ENCODE measurements at places on chromosomes 3 and 15.

- H3K27ac ChIP-seq, result no peak overlapping the region
- no peaks in the 10 kb centered on the region for H3K36me3 ChIP-seq
- DNase-seq, result no peak
- no peaks in the 10 kb centered on the region for H3K4me1 ChIP-seq
- no peak overlapping the region for H3K4me3 ChIP-seq
Observed at GRCh38 chr3:106168962-106169750, 300.3 kb upstream of the CBLB start.

GRCh38 chr3:76756577-76756976, 283.3 kb upstream of the ROBO2 start:
- no peaks in the 10 kb centered on the region for H3K36me3 ChIP-seq
- H3K27ac ChIP-seq, result no peak overlapping the region
- H3K4me1 ChIP-seq, result no peaks in the 10 kb centered on the region
- H3K4me3 ChIP-seq, result no peak overlapping the region
- H3K27me3 ChIP-seq, result no peaks in the 10 kb centered on the region

- peaks cover 31% of the 10 kb centered on the region for H3K4me1 ChIP-seq
- no peak overlapping the region for H3K4me3 ChIP-seq
- peak overlapping the region; percentile 83 for H3K27ac ChIP-seq
- no peak for DNase-seq
- no peaks in the 10 kb centered on the region for H3K27me3 ChIP-seq
Observed at GRCh38 chr3:119571688-119572087, 7.6 kb upstream of the ADPRH start.

DNA sequence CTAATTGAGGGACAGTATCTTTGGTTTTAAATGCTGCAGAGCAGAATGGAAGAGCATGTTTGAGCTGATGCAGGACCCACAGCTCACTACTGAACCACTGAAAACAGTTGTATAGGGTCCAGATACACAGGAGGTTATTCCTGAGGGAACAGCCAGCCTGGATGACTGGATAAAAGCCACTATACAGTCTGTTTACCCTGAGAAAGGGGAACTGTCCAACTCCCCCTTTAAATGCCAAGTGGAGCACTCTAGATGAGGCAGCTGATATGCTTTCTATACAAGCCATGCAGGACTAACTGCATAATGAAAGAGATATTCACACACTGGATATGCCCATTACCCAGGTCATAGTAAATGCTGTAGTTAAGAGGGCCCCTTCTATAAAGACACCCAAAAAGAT, 138.6 kb downstream of the IMPG2 start:
- DNase-seq, result no peak
- H3K4me3 ChIP-seq, result no peak overlapping the region
- H3K4me1 ChIP-seq, result no peaks in the 10 kb centered on the region
- H3K27ac ChIP-seq, result no peak overlapping the region
- H3K27me3 ChIP-seq, result no peaks in the 10 kb centered on the region

DNA sequence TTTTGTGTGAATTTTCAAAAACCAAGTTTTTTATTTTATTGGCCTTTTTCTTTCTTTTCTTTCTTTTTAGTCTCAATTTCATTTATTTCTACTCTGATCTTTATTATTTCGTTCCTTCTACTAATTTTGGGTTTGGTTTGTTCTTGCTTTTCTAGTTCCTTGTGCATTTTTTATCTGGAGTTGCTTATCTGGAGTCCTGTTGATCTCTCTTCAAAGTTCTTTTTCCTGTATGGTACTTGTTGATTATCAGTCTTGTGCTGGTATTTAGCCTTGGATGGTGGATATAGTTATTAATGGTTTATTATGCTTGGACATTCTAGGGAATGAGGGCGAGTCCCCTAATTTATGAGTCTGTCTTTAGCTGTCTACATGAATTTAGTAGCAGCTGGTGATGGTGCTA, 64.7 kb downstream of the LARS2 start:
- no peak overlapping the region for H3K27ac ChIP-seq
- no peaks in the 10 kb centered on the region for H3K4me1 ChIP-seq
- no peak overlapping the region for H3K4me3 ChIP-seq
- no peaks in the 10 kb centered on the region for H3K27me3 ChIP-seq
- H3K36me3 ChIP-seq, result no peaks in the 10 kb centered on the region

DNA sequence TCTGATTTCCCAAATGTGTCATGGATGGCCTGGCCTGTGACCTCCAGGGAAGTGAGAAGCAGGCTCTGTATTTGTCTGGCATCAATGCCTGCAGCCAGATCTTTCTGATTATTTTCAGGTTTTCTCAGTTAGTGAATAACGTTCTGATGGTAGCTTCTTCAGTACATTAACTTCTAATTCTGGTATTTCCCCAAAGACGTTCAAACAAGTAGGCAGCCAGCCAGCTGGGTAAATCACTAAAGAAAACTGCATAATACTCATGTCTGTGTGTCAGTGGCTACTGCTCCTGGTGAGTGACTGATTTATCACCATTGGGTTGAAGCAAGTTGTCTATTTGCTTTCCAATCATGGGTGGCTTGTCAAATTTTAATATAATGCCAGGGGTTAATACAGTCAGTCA, 162.6 kb upstream of the PFN2 start:
- no peaks in the 10 kb centered on the region for H3K36me3 ChIP-seq
- no peaks in the 10 kb centered on the region for H3K27me3 ChIP-seq
- no peak overlapping the region for H3K27ac ChIP-seq
- no peak for DNase-seq

GRCh38 chr3:105140899-105141367, 225.8 kb upstream of the ALCAM start:
- no peaks in the 10 kb centered on the region for H3K36me3 ChIP-seq
- H3K4me1 ChIP-seq, result peaks cover 31% of the 10 kb centered on the region
- DNase-seq, result peak; percentile 13
- peak overlapping the region; percentile 32 for H3K4me3 ChIP-seq
- H3K27me3 ChIP-seq, result no peaks in the 10 kb centered on the region
- H3K27ac ChIP-seq, result no peak overlapping the region

GRCh38 chr3:45204136-45204535, 22.0 kb downstream of the TMEM158 start:
- H3K36me3 ChIP-seq, result no peaks in the 10 kb centered on the region
- DNase-seq, result no peak
- peaks cover 3% of the 10 kb centered on the region for H3K4me1 ChIP-seq
- no peak overlapping the region for H3K27ac ChIP-seq

- H3K4me3 ChIP-seq, result no peak overlapping the region
- peaks cover 4% of the 10 kb centered on the region for H3K36me3 ChIP-seq
Observed at GRCh38 chr3:56684029-56684428, 964 bp upstream of the TASOR start.

- H3K36me3 ChIP-seq, result no peaks in the 10 kb centered on the region
- peaks cover 41% of the 10 kb centered on the region for H3K27me3 ChIP-seq
- DNase-seq, result peak; percentile 48
- peaks cover 12% of the 10 kb centered on the region for H3K4me1 ChIP-seq
Observed at GRCh38 chr3:53046171-53047170, 598 bp upstream of the SFMBT1 start.

DNA sequence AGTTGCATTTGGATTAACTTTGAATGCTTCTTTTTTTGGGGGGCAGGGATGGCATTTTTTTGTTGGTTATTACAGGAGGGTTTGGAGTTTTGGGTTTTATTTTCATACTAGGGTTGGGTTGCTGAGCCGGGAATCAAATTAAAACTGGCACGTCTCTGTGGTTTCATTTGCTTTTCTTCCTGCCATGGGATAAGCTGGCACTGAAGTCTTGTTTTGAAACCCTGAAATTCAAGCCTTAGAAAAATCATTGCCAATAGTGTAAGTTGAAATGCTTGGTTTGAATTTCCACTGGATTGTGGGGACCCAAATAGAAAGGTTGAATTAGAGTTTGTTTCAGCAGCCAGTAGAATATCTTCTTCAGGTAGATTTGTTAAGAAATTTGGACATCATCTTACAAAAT, 193.1 kb upstream of the DCBLD2 start:
- H3K4me3 ChIP-seq, result no peak overlapping the region
- no peaks in the 10 kb centered on the region for H3K4me1 ChIP-seq
- H3K27me3 ChIP-seq, result no peaks in the 10 kb centered on the region
- no peak overlapping the region for H3K27ac ChIP-seq
- H3K36me3 ChIP-seq, result no peaks in the 10 kb centered on the region

- DNase-seq, result no peak
- no peak overlapping the region for H3K27ac ChIP-seq
- no peaks in the 10 kb centered on the region for H3K36me3 ChIP-seq
- H3K27me3 ChIP-seq, result no peaks in the 10 kb centered on the region
- H3K4me1 ChIP-seq, result no peaks in the 10 kb centered on the region
- no peak overlapping the region for H3K4me3 ChIP-seq
Observed at GRCh38 chr15:36398212-36398611, 181.2 kb upstream of the CDIN1 start.

GRCh38 chr3:194930377-194931204, 244.9 kb downstream of the FAM43A start:
- H3K36me3 ChIP-seq, result no peaks in the 10 kb centered on the region
- H3K4me1 ChIP-seq, result peaks cover 63% of the 10 kb centered on the region
- peak overlapping the region; percentile 13 for H3K4me3 ChIP-seq
- DNase-seq, result peak; percentile 72
- no peaks in the 10 kb centered on the region for H3K27me3 ChIP-seq

Data from CD14-positive monocyte (primary cell).